ENCODE measurements at places on chromosomes 3 and 15. TPM values are rescaled to one million over a fixed set of nuclear protein-coding genes. Genes with fewer than 3 reads are reported as not detected.
A peak's percentile ranks its signal among the peaks of the same experiment; 100 is the strongest.

MUC13 gene
- polyA plus RNA-seq = not detected

CD200R1 gene
- 20.9 TPM for polyA plus RNA-seq

JAGN1 gene
- 44.8 TPM for polyA plus RNA-seq

C3orf52 gene
- polyA plus RNA-seq = 1.3 TPM

GATM gene
- 0.14 TPM for polyA plus RNA-seq

HCLS1 gene
- polyA plus RNA-seq = 340 TPM

CHRNA5 gene
- 0.12 TPM for polyA plus RNA-seq

SCAMP5 gene
- 0.06 TPM for polyA plus RNA-seq

CHRD gene
- not detected for polyA plus RNA-seq

SAMMSON gene
- polyA plus RNA-seq = not detected

TATDN2 gene
- 12.9 TPM for polyA plus RNA-seq

TMEM212 gene
- not detected for polyA plus RNA-seq

TIPARP gene
- polyA plus RNA-seq = 8.4 TPM

DNA sequence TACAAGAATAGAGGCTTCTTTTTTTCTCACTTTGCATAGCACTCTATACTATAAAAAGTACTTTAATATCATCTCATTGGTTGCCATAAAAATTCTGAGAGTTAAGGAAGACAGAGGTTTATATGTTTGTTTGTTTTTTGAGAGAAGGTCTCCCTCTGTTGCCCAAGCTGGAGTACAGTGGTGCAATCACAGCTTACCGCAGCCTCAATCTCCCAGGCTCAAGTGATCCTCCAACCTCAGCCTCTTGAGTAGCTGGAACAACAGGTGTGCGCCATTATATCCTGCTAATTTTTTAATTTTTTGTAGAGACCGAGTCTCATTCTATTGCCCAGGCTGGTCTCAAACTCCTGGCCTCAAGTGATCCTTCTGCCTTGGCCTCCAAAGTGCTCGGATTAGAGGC, 250.2 kb downstream of the LPP start:
- no peak for DNase-seq

DNA sequence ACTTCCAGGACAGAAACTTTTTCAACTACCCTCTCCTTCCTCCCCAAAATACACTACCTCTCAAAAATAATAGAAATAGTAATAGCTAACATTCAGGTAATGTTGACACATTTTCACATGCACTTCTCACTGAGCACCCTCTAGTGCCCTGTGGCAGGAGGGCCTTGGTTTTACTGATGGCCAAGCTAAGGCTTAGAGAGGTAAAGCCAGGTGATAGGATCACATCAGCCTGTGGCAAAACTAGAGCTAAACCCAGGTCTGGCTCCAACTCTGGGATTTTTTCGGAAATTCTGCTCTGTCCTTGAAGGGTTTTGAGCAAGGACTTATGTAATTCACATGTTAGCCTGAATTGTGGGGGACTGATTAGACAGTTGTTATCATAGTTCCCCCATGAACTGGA, 922 bp upstream of the TAMM41 start:
- no peak for DNase-seq

- no peak for DNase-seq
These were observed 55.3 kb downstream of the BBX start for GRCh38 chr3:107578091-107578490.

DNA sequence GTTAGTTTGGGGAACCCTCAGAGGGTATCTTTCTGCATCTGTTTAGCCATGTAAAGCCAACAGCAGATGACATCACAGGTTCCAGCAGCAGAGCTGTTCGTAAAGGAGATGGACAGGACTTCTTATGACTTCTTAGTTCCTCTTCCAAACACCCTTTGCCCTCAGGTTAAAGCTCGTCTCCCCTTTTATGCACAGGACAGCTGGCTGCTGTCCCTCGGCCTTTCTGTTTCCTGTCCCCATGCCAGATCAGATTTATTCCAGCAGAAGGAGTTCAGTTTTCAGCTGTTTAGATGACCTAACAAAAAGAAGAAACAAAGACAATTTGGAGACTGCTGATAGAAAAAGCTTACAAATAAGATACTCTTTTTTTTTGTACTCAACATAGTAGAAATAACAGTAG, 45.1 kb downstream of the SEC22A start:
- DNase-seq = no peak

- DNase-seq = no peak
These were observed 21.3 kb downstream of the GPR15 start for GRCh38 chr3:98553021-98553563.

DNA sequence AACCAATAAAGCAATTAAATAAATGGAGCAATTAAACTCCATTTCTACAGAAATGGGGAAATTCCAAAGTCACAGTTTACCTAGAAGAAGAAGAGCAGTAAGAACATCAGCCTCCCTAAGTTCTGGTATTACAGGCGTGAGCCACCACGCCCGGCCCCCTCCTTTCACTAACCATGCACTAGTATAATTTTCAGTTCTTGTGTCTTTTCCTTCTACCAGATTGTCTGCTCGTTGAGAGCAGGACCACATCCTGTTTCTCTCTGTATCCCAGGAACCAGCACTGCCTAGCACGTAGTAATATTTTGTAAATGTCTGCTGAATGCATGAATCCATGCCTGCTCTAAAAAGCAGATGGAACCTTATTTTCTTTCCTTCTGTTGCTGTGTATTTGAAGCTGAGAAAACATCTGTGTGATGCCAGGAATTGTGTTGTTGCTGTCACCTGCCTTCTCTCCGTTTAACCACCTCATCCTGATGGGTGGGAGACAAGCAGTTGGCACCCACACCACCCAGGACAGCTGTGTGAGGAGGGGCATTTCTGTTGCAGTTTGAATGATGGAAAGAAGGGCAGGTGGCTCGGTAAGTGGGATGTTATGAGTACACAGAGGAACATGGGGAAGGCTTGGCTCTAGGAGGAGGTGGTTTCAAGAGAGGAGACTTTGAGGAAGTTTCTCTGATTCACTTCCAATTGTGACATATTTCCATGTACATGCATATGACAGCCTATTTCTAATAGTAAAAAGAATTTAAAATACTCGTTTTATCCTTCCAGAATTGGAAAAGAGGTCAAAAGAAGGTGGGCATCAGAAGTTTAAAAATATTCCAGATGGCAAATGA, 30.1 kb downstream of the PXYLP1 start:
- DNase-seq = peak; percentile 12

GRCh38 chr15:81222007-81222406, 25.3 kb downstream of the IL16 start:
- no peak for DNase-seq

- DNase-seq = no peak
These were observed 40.9 kb downstream of the AKAP13 start for GRCh38 chr15:85421116-85421925.

DNA sequence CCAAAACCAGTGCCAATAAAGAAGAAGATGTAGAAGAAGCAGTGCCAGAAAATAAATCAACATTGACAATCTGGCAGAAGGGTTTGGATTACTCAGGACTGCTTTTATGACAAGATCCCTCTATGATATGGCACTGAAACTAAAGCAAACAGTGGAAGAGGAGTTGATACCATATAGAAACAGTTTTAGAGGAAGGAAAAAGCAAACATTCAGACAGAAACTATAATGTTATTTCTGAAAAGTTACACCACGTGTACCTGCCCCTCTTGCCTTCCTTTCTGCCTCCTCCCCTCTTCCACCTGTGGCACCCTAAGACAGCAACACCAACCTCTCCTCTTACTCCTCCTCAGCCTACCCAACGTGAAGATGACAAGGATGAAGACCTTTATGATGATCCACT, 63.0 kb downstream of the SFMBT1 start:
- no peak for DNase-seq

GRCh38 chr15:40931300-40932142, 2.4 kb downstream of the DLL4 start:
- DNase-seq = no peak

DNA sequence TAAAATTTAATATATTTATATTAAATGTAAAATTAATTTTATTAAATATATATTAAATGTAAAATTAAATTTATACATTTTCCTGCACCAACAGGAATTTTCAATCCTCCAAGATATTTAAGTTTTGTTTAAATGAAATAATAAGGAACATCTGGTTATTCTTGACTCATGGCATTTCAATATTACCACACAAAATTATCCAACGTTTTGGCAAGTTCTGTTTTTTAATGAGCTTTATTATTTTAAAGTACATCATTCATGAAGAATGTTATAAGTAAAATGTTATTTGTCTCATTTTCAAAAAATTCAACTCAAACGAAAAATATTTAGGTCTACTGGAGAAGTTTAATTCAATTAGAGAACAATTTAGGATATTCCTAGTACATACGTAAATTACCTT, 811.4 kb downstream of the NAALADL2 start:
- no peak for DNase-seq

GRCh38 chr3:45261333-45262110, 35.4 kb upstream of the TMEM158 start:
- DNase-seq = no peak

GRCh38 chr3:108918866-108919265, 34.8 kb downstream of the GUCA1C start:
- no peak for DNase-seq

- no peak for DNase-seq
These were observed 29.8 kb downstream of the PTH1R start for GRCh38 chr3:46907271-46907670.

GRCh38 chr15:80331886-80332406, 72.2 kb upstream of the ARNT2 start:
- no peak for DNase-seq

DNA sequence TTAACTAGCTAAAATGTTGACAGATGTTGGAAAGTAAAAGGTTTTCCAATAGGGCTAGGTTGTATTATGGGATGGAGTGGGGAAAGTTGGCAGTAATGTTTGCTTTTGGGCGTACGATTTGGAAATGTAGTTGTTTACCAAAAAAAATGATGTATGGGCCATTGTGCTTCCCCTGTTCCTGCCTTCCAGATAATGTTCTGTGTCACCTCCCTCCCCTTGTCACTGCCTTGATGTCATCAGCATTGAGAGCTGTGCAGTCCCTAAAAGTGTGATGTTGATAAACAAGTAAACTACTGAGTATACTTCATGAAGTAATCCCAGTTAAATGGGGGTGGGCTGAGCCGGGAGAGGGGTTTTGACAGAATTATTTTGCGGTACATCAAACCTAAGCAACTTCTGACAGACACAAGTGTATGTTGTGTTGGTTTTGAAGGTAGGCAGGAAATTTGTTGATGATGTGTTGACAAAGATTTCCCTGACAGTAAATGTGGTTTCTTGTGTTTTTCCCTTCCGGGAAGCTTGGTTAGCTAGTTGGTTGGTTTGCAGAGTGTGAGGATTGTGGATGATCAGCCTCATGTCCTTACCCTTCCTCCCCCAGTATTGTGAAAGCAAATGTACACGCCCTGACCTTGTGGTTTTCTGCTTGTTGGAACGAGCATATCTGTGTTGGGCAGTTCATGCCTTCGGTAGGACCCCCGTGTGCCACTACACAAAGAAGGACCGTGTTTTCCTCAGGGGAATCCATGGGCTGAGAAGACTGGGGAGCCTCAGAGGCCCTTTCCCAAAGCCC, 87.3 kb downstream of the PGPEP1L start:
- no peak for DNase-seq

GRCh38 chr15:88178631-88179030, 77.9 kb downstream of the NTRK3 start:
- DNase-seq = no peak

DNA sequence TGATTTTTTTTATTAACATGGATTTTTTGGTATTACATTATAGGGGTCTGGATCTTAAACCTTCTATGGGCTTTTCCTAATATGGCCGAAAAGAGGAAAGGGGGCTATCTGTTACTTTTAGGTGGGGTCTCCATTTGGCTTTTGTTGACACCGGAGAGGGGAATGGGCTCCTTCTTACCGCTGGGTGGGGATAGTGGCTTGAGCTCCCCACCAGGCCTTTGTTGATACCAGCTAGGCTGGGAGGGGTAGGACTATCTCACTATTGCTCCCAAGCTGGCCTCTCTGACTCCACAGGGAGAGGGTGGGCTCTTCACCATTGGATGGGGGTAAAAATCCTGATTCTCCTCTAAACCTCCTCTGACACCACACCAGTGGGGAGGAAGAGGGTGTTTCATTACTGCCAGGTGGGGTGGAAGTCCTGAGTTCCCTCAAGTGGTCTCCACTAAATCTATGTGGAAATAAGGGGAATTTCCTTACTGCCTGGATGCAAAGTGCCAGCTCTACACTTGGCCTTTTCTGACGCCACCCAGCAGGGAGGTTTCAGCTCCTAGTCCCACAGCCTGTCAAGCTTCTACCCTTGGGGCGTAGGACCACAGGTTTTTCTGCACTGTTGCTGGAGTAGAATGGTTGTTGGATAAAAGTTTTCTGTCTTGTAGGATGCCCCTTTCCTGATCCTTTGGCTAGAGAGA, 572.3 kb downstream of the MAGI1 start:
- no peak for DNase-seq

- DNase-seq = no peak
These were observed 5.3 kb downstream of the CEP19 start for GRCh38 chr3:196706731-196707130.

DNA sequence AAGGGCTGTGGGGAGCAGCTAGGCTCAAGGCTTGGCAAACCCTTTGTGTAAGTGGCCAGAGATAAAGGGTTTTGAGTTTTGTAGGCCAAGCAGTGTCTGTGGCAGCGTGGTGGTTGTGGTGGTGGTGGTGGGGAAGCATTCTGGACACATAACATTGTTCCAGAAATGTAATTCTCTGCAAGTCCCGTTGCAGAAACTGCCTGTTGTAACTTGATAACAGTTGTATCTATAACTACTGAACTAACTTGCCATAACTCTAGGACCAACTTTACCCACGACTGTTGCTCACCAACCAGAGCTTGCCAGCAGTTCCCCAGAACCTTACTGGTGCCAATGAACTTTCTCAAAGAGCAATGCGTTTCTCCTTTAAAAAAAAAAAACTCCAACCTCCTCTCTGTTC, 18.1 kb upstream of the TMEM40 start:
- DNase-seq = no peak

DNA sequence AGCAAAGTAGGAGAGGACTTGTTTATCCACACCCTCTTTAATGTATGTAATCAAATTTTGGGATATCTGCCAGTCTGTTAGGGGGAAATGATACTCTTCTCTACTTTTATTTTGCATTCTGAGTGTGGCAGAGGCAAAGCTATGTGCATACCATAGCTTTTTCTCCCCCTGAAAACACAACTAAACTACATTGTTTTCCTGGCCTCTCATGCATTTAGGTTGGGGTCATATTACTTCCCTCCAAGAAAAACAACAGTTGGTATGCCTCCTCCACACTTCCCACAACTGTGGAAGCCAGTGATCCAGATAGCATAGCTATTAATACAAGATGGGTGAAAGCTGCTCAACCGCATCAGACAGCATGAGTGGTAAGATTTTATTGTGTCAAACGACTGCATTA, 6.9 kb downstream of the RPL15 start:
- no peak for DNase-seq

DNA sequence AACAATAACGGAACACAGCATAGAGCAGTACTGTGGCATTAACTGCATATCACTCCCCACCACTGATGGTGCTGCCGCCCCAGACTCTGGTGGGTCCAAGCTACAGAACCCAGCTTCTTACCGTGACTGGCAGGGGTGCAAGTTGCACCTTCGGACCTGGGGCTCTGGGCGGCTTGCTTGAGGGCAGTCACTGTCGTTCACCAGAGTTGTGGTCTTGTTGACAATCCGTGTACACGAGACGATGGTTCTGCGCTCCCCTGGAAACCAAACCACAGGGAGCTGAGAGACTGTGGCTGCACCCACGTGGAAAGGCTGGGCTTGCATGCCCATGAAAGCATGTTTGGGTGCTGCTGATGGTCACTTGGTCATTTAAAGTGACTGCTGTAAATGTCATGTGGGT, 293.0 kb downstream of the ADAMTS17 start:
- no peak for DNase-seq

All from naive thymus-derived CD4-positive, alpha-beta T cell (primary cell).